ENCODE measurements at places on chromosomes 7 and 10.

DNA sequence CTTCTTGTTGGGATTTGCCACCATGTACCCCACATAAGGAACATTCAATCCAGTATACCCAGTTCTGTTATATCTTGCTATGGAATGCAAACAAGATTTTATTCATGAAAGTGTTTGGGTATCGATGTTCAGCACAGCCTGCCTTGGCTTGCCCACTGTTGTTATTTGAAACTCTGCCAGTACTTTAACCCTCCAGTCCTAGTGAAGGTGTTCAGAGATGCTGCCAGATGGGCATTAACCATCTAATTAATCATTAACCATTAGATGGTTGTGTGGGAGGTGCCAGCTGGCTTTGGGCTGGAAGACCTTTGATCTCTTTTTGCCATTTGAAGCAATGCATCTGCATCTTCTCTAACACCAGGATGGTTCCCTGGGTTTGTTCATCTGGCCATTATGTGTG lies 363.0 kb downstream of the SH2D4B start:
- DNase-seq: no peak

- DNase-seq: no peak
These were observed 13.2 kb upstream of the TRA2A start for GRCh38 chr7:23544913-23545354.

- no peak for DNase-seq
These were observed 347.5 kb downstream of the GRID1 start for GRCh38 chr10:86019141-86019540.

DNA sequence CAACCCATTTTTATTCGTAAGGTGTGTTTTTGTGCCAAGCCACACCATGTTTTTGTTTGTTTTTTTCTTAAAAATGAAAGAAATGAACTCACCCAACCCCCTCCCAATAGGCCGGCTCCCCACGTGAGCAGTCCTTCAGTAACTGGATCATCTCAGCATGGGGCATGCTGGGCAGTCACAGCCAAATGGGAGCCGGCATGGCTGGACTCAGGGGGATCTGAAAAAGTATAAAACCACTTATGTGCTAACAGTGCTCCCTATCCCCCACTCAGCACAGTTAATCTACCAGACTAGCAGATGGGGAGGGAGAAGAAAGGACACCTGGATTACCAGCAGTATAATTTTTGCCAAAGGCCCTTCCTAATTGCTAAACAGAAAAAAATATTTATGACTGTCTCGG lies 39.3 kb downstream of the BAZ1B start:
- DNase-seq: no peak

- no peak for DNase-seq
These were observed 60.2 kb downstream of the CLRN3 start for GRCh38 chr10:127832501-127832900.

GRCh38 chr7:156123362-156123761 lies 311.1 kb upstream of the SHH start:
- DNase-seq: no peak

GRCh38 chr7:43141091-43141490 lies 28.6 kb downstream of the HECW1 start:
- DNase-seq: no peak

- DNase-seq: no peak
These were observed 67.3 kb downstream of the DIP2C start for GRCh38 chr10:621981-622740.
